ENCODE measurements at places on chromosomes 3 and 15.

DNA sequence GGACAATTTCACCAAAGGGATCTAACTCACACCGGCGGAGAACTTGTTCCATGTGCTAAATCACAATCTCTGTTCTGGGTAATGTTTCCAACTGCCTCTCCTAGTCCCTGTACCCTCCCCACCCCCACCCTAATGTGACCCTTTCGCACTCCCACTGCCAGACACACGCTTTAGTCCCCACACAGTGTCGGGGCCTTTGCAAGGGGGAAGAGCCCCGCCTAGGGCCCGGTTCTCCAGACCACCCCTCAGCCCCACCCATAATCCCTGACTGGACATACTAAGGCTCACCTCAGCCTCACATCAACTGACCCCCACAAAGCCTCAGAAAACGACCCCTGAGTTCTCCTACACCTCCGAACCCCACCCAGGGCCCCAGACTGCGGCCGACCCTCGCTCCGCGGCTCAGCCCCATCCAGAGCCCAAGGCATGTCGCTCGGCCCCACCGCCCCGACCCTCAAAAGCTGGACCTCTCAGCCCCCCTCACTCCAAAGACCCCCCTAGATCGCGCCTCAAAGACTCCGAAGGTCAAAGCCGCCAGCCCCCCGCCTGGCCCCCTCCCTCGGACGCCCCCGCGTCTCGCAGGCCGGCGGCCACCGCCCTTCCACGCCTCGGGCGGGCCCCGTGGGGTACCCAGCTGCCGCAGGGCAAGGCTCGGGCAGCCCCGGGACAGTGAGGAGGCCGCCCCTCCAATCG, 72.0 kb upstream of the MAP4 start:
- peak; percentile 33 for DNase-seq

DNA sequence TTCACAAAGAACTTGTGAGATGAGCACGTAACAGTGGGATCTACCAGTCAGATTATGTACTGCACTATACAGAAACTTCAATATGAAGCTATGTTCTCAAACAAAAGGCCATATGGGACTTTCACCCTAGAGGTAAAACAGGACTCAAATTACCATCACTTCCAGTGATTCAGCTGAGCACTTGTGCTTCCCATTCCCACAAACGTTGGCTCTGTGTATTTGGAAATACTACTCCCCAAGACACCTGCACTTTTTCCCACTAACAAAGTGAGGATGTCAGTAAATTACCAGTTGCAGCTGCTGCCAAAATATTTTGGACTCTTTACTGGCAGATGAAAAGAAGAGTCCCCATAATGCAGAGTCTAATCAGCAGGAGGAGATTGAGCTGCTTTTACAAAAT, 1570.1 kb downstream of the SI start:
- DNase-seq: no peak

DNA sequence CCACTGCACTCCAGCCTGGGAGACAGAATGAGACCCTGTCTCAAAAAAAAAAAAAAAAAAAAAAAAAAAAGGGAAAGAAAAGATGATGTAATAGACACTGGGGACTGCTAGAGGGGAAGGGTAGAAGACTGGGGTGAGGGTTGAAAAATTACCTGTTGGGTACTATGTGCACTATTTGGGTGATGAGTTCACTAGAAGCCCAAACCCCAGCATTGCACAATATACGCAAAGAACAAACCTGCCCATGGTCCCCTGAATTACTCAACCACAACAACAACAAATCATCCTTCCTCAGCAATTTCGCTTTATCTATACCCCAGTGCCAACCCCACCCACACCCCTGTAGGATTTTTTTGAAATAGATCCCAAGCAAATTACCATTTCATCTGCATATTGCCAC, 13.5 kb downstream of the NIPA1 start:
- no peak for DNase-seq

DNA sequence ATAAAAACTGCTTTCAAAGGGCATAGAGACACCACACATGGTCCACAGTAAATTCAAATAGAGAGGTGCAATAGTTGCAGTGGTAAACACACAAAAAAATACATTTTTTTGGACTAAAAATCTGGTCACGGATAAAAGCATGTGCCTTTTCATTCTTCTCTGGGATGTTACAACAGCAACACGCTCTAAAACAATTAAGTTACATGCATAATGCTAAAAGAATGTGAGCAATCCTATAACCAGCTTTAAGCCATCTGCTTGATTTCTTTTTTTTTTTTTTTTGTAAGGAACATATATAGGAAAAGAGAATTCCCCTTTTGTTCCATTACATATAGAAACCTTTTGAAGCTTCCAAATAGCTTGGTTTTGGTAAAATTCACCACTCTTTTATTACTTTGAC, 20.0 kb downstream of the WNT5A start:
- no peak for DNase-seq

GRCh38 chr3:5162102-5162501, 25.4 kb upstream of the EDEM1 start:
- DNase-seq: no peak

DNA sequence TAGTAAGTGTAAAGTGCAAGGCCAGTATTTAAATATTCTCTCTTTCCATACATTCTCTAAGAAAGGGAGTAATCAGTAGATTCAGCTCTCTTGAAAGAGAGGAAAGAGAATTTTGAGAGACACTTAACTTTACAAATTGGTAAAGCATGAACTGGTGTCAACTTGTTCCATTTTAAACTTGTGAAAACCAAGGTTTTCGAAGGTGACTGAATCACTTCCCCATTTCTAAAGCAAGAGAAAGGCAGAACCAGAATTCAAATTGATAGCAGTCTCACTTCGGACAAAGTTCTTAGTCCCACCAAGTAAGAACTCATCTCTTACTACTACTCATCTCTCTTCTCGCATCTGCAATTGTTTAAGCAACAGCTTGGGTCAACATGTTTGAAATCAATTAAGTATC, 22.4 kb downstream of the TJP1 start:
- no peak for DNase-seq

- no peak for DNase-seq
These were observed 65.1 kb upstream of the KLF13 start for GRCh38 chr15:31261266-31262142.

DNA sequence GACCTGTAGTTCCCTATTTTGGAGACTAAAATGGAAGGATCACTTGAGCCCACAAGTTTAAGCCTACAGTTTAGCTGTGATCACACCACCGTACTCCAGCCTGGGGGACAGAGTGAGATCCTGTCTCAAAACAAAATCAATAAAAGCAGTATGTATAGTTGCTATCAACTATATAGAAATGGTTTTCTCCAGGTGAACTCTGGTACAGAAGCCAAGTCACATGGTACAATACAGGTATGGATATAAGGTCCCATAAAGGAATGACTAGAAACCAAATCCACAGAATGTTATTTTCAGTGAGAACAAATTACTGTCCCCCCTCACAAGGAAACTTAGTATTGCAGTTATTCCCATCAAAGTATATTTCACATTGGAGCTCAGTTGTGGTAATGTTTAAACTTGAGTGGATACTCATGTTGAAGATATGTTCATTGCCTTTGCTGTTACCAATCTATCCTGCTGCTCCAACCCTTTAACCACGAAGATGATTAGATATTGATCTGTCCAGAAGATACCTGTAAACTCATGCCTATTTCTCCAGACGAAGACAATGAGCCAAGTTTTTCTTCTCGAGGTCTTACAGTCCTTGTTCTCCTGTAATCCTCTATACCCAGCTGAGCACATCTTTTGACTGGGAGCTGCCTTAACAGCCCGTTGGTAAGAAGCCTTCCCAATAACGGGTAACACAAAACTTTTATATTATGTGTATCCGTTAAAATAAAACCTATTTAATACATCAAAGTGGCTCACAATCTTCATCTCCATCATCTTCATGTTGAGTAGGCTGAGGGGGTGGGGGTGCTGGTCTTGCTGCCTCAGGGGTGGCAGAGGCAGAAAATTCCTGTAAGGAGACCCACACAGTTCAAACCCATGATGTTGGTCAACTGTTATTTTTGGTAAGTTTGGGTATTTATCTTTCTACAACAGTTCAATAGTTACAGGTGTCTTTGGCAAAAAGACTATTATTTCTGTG, 24.6 kb downstream of the TRA2B start:
- DNase-seq: no peak

DNA sequence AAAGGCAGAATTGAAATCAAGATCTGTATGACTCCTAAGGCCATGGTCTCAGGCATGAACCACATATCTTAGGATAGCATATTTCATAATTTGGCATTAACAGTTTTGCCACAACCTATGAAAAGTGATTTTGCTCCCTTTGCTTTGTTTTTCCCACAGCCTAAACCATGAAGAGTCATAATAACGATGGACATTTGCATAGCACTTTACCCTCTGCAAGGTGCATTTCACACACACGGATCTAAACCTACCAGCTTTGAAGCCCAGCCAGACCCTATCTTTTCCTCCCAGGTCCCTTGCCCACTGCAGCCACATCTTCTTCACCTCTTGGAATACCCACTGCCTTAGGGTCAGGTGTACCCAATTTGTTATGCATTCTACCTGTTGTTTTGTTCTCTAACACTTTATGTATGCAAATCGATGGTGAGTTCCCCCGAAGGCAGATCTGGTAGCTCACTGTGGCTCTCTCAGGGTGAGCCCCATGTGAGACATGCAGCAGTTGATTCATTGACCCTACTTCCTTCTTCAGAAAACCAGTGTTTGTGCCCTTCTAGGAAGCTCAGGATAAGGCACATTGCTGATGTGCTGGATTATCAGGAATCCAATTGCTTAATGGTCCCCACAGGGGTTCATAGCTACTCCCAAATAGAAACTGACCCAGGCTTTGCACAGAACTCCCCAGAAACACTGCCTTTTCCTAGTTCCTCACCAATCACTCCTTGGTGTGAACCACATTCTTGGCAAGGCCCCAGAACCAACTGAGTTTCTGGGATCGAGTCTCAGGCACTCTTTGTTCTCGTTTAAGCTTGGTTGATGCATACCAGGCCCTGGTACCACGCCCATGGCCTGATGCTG, 8.7 kb downstream of the ARHGAP31 start:
- no peak for DNase-seq

- no peak for DNase-seq
These were observed 184.2 kb upstream of the TPM1 start for GRCh38 chr15:62858343-62858742.

DNA sequence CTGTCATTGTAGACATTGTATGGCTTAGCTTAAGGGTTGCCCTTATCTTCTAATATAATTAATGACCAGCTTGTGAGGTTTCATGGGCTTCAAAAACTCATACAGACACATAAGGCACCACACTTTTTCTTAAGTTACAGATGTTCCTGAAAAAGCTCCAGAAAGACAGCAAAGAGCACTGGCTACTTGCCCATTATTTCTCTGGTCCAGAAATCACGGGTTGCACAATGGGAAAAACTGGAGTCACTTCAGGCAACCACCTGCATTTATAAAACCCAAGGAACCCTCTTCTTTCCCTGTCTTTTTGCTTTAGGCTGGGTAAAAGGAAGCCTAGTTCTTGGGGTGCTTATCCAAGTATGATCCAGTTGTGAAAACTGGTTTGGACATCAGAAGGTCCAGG, 2.3 kb upstream of the COL6A6 start:
- no peak for DNase-seq

GRCh38 chr3:87332789-87333188, 56.4 kb upstream of the POU1F1 start:
- no peak for DNase-seq

DNA sequence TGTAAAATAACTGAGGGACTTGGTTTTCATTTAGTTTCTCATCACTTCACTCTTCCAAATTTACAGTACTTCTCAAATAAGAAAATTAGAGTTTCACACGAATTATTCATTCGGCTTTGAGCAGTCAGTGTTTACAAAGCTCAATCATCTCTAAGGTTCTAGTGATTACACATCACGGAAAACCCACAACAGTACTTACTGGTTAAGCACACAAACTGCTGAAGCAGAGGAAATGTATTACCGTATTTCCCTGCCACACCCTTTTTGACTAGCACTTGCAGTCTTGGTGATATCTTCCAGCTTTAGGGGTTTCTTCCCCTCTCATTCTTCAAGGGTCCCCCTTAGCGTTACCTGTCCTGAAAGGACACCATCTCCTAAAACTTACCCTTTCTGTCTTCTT, 164.8 kb upstream of the CDIN1 start:
- no peak for DNase-seq

DNA sequence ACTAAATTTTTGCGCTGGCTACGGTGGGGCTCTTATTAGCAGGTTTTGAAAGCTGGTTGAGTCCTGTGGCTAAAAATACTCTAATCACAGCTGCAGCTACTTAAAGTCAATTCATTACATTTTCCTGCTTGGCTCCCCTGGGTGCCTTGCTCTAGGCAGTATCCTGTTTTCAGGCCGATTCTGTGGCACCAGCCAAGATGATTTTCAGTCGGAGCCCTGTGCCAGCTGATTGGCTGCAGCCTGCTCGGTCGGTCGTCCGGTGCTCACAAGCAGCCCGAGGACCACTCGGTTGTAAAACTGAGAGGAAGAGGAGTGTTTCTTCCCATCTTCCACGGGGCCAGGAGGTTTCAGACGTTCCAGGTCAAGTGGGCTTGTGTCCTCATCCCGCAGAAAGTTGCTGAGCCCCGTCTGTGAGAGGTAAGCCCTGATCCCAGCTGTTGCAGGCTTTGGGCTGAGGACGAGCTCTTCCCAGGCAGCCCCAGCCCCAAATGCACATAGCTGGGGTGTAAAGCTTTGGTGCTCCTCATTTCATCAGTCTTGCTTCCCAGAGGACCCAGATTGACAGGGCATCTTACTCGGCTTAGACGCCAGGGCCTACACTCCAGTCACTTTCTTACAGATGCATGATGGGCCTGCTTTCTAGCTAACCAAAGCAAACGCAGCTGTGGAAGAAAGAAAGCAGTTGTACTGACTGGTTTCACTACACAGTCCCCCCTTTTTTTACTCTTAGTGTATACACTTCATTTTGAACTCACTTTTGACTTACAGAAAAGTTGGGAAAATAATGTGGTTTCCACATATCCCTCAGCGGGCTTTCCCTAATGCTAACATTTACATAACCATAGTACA, 15.9 kb downstream of the LYSMD4 start:
- DNase-seq: no peak

DNA sequence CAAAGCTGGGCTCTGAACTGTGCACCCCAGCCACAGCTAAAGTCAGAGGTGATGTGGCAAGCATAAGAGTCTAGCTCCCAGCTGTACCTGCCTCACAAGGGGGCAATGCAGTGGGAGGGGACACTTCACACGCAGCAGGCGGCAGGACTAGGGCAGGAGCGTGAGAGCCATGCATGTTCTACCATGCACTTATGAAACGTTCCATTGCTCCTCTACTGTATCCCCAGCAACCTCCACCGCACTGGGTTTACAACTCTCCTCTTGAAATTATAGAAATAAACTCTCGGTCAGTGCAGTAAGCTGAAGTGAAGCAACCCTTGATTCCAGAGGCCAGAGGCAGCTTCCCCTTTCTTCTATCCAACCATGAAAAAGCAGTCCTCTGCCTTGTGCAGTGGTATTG, 298.6 kb upstream of the STT3B start:
- no peak for DNase-seq

DNA sequence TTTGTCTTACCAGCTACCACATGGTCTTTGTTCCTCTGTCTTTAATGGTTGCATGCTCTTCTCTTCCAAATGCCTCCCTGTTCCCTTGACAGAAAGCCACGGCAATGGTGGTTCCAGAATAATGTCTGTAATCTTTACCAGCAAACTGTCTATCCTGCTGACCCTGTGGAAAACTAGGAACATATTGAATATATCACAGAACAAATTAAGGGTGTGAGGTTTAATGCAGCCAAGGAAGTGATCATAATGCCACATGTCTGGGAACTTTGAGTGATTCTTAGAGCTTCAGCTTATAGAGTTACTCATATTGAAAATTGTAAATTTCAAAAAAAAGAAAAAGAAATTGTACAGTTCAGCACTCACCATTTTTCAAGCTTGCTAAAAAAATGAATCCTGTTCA, 282.9 kb upstream of the RARB start:
- no peak for DNase-seq

Measured in hypothalamus (tissue), 51 donors.